PC-3 (cell line): ENCODE measurements at places on chromosomes 12 and 14.

- no peak for DNase-seq
Measured at GRCh38 chr14:69317780-69318179, 57.8 kb downstream of the GALNT16 start.

DNA sequence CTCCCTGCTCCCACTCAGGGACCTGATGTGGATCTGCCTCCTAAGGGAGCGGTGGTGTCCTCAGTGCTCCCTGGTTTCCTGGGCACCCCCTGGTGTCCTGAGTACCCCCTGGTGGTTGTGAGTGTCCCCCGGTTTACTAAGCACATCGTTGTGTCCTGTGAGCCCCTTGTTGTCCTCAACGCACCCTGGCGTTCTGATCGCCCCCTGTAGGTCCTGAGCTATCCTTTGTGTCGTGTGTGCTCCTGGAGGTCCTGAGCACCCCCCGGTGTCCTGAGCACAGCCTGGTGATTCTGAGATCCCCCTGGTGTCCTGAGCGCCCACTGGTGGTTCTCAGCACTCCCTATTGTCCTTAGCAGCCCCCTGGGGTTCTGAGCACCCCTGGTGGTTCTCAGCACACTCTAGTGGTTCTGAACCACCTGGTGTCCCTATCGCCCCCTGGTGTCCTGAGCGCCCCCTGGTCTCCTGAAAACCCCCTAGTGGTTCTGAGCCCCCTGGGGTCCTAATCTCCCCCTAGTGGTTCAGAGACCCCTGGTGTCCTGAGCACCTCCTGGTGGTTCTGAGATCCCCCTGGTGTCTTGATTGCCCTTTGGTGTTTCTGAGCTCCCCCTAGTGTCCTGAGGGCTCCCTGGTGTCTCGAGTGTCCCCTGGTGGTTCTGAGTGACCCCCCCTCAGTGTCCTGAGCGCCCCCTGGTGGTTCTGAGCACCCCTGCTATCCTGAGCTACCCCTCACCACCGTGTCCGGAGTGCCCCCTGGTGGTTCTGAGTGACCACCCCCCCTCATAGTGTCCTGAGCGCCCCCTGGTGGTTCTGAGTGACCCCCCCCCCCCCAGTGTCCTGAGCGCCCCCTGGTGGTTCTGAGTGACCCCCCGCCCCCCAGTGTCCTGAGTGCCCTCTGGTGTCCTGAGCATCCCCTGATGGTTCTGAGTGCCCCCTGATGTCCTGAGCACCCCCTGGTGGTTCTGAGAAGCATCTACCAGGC lies 615.1 kb downstream of the TMEM121 start:
- DNase-seq, result no peak

DNA sequence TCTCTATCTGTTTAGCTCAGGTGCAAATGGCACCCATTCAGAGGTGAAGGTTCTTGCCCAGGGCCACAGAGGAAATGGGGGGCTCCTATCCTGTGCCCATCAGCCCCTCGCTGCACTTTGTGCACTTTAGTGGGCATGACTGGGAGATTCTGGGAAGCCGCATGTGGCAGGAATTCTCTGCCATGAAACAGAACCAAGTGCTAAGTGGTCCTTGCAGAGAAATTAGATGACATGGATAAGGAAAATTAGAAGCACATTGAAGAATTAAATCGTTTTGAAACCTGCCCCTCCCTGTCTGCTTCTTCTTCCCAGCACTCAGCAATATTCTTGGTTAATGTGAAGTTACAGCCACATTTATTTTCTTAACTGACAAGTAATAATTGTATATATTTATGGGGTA lies 185.2 kb upstream of the RTL1 start:
- DNase-seq, result no peak

DNA sequence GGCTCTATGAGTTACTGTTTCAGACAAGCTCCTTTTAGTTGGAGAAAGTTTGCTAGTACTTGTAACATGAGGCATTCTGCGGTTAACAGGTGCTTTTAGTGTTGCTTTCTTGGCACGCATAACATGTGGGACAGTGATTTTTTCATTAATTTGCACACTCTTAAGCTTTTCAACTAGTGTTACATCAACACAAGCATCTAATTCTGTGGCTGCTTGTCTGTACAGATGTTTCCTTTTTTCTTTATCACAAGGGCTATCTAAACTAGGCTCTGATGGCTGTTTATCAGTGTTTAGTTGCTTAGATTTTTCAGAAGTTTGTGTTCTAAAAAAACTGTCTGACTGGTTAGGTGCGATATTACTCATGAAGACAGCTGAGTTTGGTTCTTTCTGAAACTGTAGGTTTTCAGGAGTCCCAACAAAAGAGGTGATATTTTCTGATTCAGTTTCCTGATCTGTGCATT lies 120.1 kb downstream of the RALGAPA1 start:
- no peak for DNase-seq

- peak; percentile 39 for DNase-seq
Measured at GRCh38 chr12:94640134-94640928, 10.0 kb downstream of the TMCC3 start.

DNA sequence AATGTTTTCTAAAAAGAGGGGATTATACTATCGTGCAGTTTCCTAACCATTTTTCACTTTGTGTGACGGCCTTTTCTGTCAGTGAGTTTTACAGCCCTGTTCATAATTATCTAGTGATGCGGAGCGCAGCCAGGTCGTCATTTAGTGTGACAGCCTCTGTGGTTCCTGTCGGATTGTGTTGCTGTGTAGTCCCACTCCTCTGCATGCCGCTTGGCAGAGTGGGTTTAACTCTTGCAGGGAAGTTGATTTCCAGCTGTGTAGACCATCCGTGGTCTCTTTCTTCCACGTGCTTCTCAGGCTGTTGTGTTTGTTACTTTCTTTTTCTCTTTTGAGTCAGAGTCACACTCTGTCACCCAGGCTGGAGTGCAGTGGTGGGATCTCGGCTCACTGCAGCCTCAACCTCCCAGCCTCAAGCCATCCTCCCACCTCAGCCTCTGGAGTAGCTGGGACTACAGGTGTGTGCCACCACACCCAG lies 8.6 kb downstream of the RAN start:
- DNase-seq, result no peak
